Skeletal muscle cell (primary cell): ENCODE measurements at places on chromosomes 4 and X.
A peak's percentile ranks its signal among the peaks of the same experiment; 100 is the strongest.

DNA sequence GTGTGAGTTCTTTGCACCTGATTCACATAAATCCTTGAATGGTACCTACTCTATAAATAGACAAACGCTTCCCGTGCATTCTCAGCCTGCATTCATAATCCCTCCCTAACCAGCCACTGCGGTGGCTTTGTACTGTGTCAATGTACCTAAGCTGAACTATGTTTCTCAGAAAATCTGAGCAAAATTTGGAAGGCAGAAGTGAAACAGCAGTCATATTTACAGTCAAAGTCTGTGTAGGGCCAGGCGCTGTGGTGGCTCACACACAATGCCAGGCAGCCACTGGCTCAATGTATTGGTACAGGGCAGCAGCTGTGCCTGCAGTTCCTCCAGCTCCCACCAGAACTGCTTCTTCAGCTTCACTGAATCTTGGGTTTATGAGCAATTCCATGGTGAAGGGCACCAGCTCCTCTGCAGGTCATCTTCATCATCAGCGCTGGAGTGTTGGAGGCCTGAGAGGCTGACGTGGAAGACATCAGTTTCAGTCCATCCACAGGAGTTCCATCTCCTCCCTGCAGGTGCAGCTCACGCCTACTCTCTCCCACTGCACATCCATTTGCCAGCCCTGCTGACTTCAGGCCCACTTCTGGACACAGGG lies 32.3 kb upstream of the IRF2 start:
- DNase-seq = no peak

DNA sequence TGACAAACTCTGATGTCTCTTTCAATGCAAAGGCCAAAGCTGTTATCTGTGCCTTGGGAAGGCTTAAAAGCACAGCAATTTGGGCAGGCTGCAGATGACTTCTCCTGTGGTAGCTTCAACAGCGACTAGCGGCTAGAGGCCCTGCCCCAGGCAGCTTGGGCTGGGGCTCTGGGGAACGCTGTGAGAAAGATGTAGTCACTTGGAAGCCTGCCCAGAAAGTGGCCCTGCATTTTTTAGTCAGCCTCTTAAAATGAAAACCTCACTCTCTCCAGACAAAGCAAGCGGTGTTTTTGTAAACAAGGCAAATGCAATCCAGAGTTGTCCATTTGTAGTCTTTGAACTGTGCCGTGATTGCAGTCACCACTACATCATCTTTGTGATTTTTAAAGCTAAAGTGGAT lies 27.5 kb downstream of the PCYT1B start:
- DNase-seq = peak; percentile 26

DNA sequence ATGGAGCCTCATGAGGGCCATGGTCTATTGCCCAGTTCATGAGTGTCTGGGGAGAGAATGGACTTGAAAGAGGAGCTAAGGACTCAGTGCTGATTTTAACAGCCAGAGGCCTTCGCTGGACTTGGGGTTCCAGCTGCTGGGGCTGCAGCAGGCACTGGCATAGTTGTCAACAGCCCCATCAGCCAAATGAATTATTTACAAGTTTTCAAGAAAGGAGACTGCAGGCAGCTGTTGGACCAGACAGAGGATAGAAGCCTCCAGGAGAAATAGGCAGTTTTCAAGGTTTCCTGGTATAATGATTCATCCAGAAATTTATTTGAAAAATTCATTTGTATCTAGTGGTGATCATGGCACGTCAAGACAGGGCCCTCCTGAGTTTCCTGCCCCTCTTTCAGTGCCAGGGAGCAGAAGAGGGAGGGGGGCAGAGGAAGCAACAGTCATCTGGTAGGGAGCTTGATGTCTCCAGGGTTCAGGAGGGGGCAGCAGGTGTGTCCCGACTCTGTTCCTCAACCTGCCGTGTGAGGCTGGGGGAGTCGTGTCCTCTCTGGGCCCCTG lies 63.1 kb upstream of the GPR78 start:
- no peak for DNase-seq

GRCh38 chr4:108458681-108459080 lies 161.7 kb upstream of the RPL34 start:
- DNase-seq = no peak

- DNase-seq = no peak
Observed at GRCh38 chr4:22514001-22514400, 1.9 kb downstream of the ADGRA3 start.

DNA sequence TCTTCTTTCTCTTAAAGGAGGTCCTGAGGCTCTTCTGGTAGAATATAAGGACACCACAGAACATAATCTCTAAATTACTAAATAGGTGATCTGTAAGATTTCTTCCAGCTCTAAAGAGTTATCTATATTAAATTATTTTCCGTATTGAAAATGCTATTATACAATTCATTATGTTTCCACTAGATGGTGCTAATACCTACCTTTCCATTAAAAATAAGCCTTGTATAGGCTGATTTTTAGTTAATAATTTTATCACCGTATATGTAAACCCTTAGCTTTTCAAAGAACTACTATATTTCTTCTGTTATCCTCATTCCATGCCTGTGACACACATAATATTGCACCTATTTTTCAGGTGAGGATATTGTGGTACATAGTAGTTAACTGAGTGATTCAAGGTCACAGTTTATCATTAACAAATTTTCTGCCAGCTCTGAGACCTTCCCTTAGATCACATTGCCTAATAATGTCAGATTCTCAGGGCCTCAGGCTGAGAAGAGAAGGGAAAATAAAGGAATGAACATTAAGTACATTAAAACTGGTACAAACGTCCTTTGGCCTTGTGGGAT lies 138.8 kb downstream of the TEX11 start:
- no peak for DNase-seq

DNA sequence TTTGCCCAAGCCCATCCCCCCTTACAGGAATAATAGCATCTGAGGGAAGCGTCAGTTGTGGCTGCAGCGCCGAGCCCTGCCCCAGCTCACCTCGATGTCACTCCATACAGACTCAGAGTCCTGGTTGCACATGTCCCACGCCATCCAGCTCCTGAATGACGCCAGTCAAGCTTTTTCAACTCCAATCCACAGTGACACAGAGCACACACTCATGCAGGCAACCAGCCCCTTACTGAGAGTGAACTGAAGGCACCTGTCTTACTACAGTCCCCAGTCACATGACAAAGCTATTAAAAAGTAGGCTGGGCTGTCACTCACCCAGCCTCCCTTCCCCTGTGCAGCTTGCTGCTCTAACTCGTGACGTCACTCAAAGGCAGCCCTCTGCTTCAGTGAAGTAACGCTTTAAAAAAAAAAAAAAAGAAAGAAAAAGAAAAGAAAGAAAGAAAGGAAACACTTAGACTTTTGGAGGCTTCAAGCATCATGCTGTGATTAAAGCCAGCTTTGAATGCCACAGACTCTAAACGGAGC lies at the start of gene PPARGC1A:
PPARGC1A (minus strand) TSS at position 234 of the 528 bp plus-strand sequence; CDS start at position 144, 90 bp downstream.
- no peak for DNase-seq

DNA sequence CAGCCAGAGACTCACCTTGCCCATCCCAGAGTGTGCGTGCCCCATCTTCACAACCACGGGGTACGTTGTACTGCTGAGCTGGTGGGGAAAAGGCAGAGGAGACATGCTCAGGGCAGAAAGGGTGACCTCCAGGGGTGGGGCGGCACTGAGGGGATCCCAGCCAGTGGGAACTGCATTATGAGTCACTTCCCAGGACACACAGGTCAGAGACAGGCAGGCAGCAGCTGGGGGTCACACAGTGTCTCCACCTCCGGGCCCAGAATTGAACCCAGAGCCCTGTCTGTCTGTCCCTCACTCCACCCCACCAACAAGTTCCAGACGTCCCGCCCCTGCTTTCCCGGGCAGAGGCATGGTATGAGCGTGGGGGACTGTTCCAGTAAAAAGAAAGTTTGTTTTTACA lies 4.8 kb upstream of the TIMP1 start:
- no peak for DNase-seq

DNA sequence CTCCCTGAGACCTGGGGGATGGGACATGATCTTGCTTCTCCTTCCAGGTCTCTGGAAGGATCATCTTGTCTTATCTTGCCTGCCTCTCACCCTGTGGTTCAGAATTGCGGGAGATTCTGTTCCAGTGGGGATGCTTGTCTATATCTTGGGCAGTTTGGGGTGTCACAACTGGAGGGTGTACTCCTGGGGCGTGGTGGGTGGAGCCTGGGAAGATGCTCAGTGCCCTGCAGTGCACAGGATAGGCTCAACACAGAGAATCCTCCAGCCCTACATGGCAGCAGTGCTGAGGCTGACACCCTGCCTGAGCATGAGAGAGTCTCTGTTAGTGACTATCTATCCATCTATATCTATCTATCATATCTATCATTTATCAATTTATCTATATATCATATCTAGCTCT lies 7.7 kb downstream of the P2RY8 start:
- DNase-seq = no peak

- DNase-seq = no peak
Observed at GRCh38 chr4:189858435-189858834, 82.2 kb upstream of the FRG1 start.

- no peak for DNase-seq
Observed at GRCh38 chr4:54877006-54877405, 219.2 kb downstream of the KIT start.

DNA sequence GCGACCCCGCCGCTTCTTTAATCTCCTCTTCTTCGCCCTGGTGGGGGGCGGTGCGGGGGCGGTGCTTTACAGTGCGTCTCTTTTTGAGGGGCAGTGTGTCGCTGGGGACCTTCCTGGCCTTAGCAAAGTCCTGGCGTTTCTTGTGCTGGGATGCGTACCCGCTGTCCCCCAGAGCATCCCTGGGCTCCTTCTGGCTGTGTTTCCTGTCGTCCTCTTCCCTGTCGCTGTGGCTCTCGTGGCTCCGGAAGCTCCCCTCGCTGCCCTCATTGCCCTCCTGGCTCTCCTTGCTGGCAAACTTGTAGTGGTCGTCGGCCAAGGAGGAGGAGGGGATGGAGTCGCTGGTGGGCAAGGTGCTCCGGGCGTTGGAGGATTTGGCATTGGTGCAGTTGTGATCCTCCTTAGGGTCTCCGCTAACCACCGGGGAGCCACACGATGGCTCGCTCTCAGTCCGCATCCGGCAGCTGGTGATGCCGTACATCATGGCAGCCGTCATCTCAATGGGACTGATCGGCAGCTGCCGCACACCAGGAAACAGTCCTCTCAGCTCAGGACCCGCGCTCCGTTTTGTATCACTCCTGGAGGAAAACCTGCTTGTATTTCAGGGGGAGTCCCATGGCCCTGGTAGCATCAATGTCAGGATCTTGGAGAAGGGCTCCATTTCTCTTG lies 30.4 kb upstream of the TMSB15A start:
- DNase-seq = no peak

GRCh38 chr4:98529970-98530569 lies 128.3 kb downstream of the TSPAN5 start:
- DNase-seq = no peak

GRCh38 chr4:16192057-16192456 lies 34.2 kb downstream of the TAPT1 start:
- DNase-seq = no peak

DNA sequence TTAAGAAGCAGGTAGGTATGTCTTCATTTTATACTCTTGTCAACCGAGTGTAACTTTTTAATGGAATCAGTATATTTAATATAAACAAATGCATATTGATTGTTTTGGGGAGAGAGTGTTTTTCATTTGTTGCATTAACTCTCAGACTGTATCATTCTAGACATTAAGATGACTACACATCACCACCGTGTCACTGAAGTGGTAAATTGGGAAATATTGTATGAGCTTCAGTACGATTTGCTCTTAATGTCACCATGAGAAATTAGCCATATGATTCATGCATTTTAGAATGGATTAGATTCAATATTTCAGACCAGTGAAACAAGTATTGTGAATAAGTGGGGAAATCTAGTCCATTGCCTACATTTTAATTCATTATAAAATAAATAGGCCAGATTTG lies 9.7 kb upstream of the MFAP3L start:
- DNase-seq = no peak

DNA sequence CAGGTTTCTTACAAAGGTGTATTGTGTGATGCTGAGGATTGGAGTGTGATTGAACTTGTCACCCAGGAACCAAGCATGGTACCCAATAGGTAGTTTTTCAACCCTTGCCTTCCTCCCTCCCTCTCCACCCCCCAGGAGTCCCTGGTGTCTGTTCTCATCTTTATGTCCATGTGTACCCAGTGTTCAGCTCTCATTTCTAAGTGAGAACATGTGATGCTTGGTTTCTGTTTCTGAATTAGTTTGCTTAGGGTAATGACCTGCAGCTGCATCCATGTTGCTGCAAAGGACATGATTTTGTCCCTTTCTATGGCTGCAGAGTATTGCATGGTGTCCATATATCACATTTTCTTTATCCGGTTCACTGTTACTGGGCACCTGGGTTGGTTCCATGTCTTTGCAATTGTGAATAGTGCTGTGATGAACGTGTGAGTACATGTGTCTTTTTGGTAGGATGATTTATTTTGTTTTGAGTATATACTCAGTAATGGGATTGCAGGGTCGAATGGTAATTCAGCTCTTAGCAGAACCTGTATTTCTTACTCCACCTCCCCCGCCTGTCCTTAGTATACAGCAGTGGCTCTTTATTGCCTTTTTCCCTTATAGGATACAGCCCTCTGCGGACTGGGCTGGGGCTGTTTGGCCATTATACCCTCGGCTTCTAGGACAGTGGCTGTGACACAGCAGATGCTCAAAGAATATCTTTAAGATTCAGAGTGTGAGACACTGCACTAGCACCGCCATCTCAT lies 145.4 kb downstream of the PTTG2 start:
- no peak for DNase-seq

- DNase-seq = no peak
Observed at GRCh38 chr4:925171-925570, 6.9 kb downstream of the GAK start.

- no peak for DNase-seq
Observed at GRCh38 chrX:149518236-149518635, 13.1 kb upstream of the IDS start.

DNA sequence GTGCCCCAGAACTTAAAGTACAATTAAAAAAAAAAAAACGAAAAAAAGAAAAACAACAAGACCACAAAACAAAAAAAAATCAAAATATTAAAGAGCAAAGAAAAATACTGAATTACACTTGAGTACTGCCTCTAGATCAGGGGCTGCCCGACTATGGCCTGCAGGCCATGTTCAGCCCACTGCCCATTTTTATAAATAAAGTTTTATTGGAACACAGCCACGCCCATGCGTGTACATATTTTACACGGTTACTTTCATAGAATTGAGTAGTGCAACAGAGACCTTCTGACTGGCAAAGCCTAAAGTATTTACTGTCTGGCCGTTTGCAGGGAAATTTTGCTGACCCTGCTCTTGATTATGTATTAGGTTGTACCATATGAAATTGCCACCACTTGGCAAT lies 130.5 kb downstream of the ATXN3L start:
- no peak for DNase-seq

- no peak for DNase-seq
Observed at GRCh38 chr4:25811374-25811690, 51.5 kb downstream of the SEL1L3 start.

- DNase-seq = peak; percentile 47
Observed at GRCh38 chr4:137421796-137422195, 110.5 kb downstream of the PCDH18 start.

GRCh38 chr4:89727238-89727637 lies 109.7 kb downstream of the SNCA start:
- DNase-seq = no peak

- DNase-seq = no peak
Observed at GRCh38 chr4:6097581-6097980, 79.3 kb upstream of the C4orf50 start.

- no peak for DNase-seq
Observed at GRCh38 chr4:83413676-83414075, 41.9 kb downstream of the HELQ start.

- DNase-seq = no peak
Observed at GRCh38 chr4:69999420-69999819, 3.7 kb downstream of the STATH start.
